ENCODE measurements at places on chromosomes 1 and 21. TPM values are rescaled to one million over a fixed set of nuclear protein-coding genes. Genes with fewer than 3 reads are reported as not detected.

Gene C4BPA
- total RNA-seq = not detected

Gene KCNJ15
- total RNA-seq = 0.06 TPM

Gene AQP10
- not detected for total RNA-seq

Gene SPRR2G
- not detected for total RNA-seq

Gene UAP1
- total RNA-seq = 40.8 TPM

Gene SPRR4
- total RNA-seq = not detected

Gene NPHS2
- total RNA-seq = not detected

Gene CRYBG2
- total RNA-seq = not detected

Data from H4 (cell line).